ENCODE measurements at places on chromosomes 2 and 18. TPM values are rescaled to one million over a fixed set of nuclear protein-coding genes. Genes with fewer than 3 reads are reported as not detected.

GLI2 gene
- 8.9 TPM for total RNA-seq

HOXD13 gene
- total RNA-seq: not detected

ZAP70 gene
- 0.45 TPM for total RNA-seq

ANKZF1 gene
- total RNA-seq: 43.7 TPM

RAD51AP2 gene
- 0.54 TPM for total RNA-seq

RUFY4 gene
- total RNA-seq: not detected

PFN4 gene
- 1.00 TPM for total RNA-seq

TCF4 gene
- total RNA-seq: 549 TPM

PTPRN gene
- total RNA-seq: 18.1 TPM

SERPINB7 gene
- total RNA-seq: not detected

ZSWIM2 gene
- total RNA-seq: 0.18 TPM

DCTN1 gene
- 99.1 TPM for total RNA-seq

MPP4 gene
- total RNA-seq: 0.45 TPM

MTX2 gene
- total RNA-seq: 26.1 TPM

SETBP1 gene
- total RNA-seq: 46.3 TPM

TMEM163 gene
- total RNA-seq: 10.2 TPM

POTEJ gene
- 0.45 TPM for total RNA-seq

C18orf54 gene
- 12.1 TPM for total RNA-seq

STPG4 gene
- total RNA-seq: 1.00 TPM

TXNDC2 gene
- not detected for total RNA-seq

NEUROD1 gene
- total RNA-seq: 69.3 TPM
